Fibroblast of skin of left quadriceps (primary cell): ENCODE measurements at places on chromosomes 5 and 9.

DNA sequence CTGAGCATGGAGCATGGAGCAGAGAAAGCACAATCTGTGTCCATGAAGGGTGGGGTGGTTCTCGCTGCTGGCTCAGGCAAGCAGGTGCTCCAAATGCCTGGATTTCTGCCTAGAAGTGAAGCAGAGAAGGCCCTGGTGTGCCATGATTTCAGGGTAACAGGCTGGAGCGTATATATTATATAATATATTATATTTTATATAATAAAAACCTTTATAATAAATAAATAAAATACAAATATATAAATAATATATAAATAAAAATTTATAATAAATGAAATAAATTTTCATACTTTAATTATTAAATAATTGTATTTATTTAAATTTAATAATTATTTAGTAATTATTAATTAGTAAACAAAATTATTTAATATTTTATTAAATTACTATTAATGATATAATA, 707.4 kb upstream of the COX7C start:
- DNase-seq, result no peak

DNA sequence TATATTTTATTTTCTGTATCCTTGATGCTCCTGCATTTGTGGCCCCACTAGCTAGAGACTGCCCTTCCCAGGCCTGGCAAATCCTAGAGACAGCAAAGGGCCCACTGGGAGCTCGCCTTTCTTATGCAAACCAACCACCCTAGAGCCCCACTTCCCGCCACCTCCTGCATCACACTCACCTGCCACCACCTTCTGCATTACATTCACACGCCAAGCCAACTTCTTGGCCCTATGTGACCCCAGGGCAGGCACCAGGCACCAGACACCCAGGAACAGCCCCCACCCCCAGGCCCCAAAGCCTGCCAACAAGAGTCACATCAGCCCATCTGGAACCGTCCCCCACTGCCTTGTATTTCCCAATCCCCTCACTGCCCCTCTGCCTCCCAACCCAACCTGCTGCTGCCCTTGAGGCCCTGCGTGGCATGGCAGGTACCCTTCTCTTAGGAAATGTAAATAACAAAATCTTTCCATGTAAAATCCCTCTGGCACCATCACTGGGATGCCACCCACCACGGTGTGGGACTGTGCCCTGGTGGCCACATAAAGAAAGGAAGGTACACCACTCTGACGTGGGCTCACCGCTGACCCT, 22.0 kb downstream of the ROR2 start:
- no peak for DNase-seq

- DNase-seq, result peak; percentile 87
These were observed 996.4 kb upstream of the WWC1 start for GRCh38 chr5:167294882-167295680.

- no peak for DNase-seq
These were observed 13.4 kb downstream of the FLT4 start for GRCh38 chr5:180636016-180636402.

DNA sequence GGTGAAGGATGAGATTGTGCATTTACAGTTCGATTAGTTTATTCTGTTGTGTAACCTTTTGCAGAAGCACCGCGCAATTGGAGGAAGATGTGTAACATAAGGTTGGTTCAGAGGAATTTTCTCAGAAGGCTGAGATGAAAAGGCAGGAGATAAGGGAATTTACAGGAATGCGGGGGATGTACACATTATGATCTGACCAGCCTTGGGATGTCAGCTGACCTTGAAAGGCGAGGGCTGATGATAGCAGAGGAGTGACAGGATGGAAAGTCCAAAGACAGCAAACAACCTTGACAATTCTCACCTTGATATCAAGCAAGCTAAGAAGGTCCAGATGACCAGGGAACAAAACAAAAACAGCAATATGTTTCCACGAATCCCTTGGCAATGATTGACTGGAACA, 88.8 kb downstream of the OTULIN start:
- DNase-seq, result no peak

GRCh38 chr5:76252437-76252836, 150.6 kb upstream of the IQGAP2 start:
- no peak for DNase-seq

DNA sequence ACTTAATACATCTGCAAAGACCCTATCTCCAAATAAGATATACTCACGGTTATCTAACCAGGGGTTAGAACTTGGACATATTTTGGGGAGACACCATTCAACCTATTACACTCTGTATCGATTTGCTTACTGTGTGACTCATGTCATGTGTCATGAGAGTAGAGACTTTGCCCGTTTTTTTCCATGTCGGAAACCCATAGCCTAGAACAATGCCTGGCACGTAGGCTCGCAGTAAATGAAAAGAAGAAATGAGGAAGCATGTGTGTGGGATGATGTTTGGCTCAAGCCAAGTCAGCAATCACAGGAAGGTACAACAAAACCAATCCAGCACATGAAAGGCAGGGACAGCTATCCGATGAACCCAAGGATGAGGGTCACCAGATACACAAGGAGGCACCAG, 94.6 kb upstream of the DNAH5 start:
- DNase-seq, result no peak

DNA sequence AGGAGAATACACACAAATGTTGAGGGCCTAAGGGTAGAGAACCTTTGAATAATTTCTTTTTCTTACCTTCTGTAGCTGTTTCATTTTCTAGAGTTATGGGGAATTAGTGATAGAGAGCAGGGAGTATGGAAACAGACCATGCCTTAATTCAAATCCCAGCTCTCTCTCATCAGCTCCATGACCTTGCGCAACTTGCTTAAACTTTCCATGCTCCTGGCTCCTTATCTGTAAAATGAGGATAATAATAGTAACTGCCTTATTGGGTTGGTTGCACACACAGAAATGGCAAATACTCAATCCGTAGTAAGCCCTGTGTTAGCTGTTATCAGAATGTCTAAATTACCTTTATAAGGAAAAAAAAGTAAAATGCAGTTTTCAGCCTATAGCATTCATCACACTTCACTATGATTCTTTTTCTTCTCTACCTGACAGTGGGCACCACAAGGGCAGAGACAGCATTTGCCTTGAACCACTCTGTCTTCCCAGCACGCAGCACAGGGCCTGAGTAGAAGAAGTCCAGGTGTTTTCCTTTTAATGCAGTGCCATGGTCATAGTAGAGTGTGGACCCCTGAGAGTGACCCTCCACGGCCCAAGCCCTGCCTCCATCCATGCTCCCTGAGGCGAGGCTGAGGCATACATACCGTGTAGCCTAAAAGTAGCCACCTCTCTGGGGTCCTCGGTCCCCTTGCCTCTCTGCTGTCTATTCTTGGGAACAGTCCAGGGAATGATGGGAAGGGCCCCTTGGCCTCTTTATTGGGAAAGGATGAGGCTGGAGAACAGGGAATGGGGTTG, 17.4 kb downstream of the C5orf15 start:
- no peak for DNase-seq

- DNase-seq, result no peak
These were observed 11.0 kb downstream of the RGS3 start for GRCh38 chr9:113474360-113475028.

DNA sequence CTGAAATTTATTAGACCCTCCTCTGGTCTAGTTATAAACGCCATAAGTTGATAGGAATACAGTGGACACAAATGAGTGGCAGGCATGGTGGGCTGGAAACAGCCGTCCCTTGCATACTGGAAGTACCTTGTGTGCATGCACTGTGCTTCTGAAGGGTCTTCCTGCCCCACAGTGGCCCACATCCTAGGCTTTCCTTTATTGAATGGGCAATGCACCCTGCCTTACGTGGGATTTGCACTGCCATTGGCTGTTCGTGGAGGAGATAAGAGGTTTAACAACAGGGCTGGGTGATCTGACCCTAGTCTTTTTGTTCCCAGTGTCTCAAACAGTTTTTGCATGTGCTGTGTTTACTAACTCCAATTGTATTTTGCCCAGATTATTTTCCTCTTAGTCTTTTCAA, 480.8 kb downstream of the GADD45G start:
- no peak for DNase-seq

- peak; percentile 1 for DNase-seq
These were observed 38.9 kb downstream of the GABRB2 start for GRCh38 chr5:161507591-161507990.

GRCh38 chr9:125235804-125236519, 5.2 kb downstream of the HSPA5 start:
- no peak for DNase-seq

- no peak for DNase-seq
These were observed 23.6 kb downstream of the COL15A1 start for GRCh38 chr9:98967257-98967656.

GRCh38 chr9:1028501-1029190, 21.5 kb upstream of the DMRT2 start:
- no peak for DNase-seq

GRCh38 chr5:170216257-170216864, 16.4 kb upstream of the C5orf58 start:
- DNase-seq, result peak; percentile 34

- no peak for DNase-seq
These were observed 7.3 kb downstream of the C9orf50 start for GRCh38 chr9:129613520-129614175.

GRCh38 chr9:36138901-36139300, 2.4 kb downstream of the GLIPR2 start:
- no peak for DNase-seq

DNA sequence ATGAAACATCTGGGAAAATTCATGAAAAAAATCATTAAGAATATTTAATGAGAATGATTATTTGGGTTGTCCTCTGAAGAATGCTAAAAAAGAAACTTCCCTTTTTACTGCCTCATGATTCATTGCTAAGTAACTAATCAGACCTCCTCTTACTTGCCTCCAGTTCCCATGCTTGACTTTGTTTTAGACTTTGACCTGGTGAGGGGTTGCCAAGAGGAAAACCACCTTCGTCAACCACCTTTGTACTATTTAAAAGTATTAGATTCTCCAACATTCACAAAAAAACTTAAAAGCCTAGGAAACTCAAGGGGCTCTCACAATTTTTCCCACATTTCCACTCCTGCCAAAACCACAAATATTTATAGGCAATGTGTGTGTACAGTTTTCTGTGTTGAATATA, 115.2 kb upstream of the ST8SIA4 start:
- DNase-seq, result no peak

DNA sequence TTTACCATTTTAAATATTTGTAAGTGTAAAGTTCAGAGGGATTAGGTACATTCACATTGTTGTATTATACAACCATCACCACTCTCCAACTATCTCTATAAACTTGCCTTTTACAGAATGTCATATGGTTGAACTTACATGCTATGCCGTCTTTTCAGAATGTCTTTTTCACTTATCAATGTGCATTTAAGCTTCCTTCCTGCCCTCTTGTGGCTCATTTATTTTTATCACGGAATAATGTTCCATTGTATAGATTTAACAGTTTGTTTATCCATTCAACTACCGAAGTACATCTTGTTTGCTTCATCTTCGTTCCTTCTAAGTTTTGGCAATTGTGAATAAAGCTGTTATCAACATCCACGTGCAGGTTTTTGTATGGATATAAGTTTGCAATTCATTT, 133.3 kb upstream of the C6 start:
- no peak for DNase-seq

DNA sequence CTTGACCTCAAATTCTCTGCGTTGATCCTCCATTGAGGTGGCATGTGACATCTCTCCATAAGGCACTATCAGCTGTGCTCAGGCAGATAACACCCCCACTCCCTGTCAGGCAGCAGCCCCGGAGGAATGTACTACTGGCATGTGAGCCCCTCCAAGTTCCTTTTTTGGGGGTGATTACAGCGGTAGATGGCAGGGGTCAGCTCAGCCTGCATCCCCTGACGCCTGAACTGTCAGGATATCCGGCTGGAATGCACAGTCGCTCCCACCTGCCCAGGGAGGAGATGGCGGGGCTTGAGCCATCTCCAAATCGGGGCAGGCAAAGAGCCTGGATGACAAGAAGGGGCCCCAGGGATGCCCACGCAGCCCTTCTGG, 40.8 kb downstream of the FAM78A start:
- DNase-seq, result no peak

- no peak for DNase-seq
These were observed 341.1 kb downstream of the BRINP1 start for GRCh38 chr9:119027901-119028699.

GRCh38 chr5:58025809-58026208, 434.1 kb downstream of the PLK2 start:
- DNase-seq, result no peak

- no peak for DNase-seq
These were observed 53.2 kb downstream of the TMOD1 start for GRCh38 chr9:97554566-97555075.

DNA sequence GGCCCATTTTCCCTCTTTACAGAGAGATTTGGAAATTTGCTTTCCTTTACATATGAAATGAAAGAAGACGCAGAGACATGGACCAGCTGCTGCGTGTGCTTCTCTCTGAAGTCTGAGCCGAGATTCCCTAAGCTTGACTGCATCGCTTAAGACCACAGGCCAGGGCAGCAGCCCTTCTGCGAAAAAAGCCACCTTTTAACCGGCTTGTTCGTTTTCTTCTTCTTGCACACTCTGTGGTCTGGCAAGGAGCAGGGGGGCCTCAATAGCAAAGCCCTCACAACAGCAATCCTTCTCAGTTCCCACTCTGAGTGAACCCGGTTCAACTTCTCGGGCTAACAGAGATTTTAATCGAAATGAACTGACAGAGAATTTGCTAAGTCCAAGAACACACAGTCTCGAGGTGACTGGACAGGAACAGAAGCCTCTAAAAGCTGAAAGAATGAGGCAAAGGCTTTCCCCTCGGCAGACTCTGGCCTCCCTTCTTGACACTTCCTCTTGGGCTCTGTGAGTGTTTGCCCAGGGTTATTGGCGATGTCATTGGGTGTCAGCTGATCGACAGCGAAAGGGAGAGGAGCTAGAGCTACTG, 512.9 kb upstream of the KLF4 start:
- no peak for DNase-seq

DNA sequence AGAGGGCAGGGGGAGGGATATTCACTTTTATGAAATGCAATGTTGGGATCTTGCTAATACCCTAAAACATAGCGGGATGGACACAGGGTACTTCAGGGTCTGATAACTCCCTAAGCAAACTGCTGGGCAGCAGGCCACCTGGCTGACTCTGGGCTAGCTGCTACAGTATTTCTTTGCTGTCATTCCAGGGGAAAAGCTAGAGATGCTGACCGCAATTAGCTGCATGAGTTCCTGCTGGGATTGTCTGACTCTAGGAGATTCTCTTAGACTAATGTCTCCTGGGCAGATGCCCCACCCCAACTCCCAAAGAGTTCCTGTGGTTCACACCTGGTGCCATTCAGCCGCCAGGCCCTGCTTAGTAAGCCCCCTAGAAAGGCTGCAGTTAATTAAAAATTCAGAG, 69.9 kb downstream of the PSAT1 start:
- DNase-seq, result no peak

GRCh38 chr5:16866795-16867576, 69.1 kb downstream of the MYO10 start:
- no peak for DNase-seq

- DNase-seq, result no peak
These were observed 597.9 kb upstream of the SGCD start for GRCh38 chr5:155728857-155729683.

DNA sequence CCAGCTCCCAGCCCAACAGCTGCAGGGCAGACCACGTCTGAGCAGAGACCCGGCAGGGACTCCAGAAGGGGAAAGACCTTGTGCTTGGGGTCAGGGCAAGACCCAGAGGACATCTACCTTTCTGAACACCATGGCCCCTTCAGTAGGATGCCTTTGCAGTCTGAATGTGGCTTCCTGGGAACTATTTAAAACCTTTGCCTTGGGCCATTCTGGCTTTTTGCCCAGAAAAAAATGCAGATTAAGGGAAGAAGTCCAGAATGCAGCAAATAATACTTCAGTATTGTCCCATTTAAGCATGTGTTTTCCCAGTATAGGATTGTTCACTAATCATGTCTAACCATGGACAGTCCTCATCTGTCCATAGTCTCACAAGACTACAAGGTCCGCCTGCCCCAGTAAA, 67.5 kb upstream of the ERCC6L2 start:
- DNase-seq, result no peak
